ENCODE measurements at places on chromosomes 2 and 18.

DNA sequence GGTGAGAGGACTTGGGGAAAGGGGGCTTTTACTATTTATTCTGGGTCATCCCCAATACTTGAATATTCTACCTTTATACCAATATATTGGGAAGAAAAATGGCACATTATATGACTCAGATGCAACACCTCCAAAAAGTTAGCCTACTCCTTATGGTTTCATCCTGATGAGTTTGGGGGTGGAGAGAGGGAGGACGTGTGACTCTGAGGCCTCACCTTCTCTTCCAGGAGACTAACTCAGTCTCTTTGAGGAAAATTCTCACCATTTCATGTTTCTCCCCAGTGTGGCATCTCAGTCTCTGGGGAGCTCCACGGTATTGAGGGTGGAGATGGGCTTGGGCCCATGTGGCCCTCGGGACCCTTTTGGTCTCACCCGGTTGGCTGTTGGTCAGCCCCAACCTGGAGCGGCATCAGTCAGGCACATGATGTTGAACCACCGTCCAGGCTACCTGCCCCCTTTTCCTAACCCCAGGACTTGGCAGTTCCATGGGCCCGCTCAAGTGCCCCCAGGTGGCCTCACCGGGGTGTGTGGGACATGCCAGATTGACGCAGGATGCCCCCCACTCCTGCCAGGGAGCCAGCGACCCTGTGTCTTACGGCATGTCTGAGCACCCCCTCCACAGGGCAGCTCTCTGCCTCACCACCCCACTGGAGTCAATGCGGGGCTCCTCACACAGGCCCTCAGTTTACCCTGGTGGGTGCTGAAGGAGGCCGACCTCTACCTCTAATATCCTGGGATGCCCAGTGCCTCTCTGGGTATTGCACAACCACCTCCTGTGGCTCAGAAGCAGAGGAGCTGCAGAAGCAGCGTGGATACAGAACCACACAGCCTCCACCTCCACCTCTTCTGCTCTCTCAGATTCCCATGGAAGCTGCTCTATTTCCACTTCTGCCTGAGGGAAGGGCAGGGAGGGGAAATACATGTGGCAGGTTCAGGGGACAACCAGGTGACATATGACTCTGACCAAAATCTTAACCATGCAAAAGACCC lies 297.4 kb downstream of the EIPR1 start:
- no peak for DNase-seq

DNA sequence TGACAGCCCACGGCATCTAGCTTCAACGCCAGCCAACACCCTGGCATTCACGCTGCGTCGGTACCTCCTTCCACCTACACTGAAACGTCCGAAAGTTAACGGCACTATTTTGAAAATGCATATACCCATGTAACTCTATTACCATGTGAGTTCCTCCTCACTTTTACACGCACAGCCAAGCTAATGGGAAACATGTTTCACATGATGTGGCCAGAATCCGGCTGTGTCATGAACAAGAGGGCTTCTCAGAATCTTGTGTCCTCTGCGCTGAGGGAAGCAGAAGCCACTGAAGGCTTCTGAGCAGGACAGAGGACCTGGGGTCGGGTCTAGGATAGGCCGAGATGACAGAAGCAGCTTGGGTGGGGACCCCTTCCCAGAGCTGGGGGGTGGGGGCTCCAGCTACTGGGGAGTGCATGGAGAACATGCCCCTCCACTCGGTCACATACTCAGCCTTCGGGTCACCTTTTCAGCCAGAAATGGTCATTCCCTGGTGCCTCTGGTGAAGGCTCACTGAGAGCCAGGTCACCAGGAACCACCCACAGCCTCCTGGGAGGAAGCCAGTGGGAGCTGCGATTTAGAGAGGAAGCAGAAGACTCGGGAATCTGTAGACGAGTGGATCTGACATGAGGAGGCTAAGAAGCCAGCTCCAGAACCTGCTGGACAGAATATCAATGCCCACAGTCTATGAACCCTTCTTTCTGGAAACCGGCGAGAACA lies 41.5 kb downstream of the HDAC4 start:
- DNase-seq, result no peak

- no peak for DNase-seq
These were observed 87.6 kb downstream of the NRP2 start for GRCh38 chr2:205769879-205770278.

- no peak for DNase-seq
These were observed 123.5 kb upstream of the EML6 start for GRCh38 chr2:54599914-54600313.

DNA sequence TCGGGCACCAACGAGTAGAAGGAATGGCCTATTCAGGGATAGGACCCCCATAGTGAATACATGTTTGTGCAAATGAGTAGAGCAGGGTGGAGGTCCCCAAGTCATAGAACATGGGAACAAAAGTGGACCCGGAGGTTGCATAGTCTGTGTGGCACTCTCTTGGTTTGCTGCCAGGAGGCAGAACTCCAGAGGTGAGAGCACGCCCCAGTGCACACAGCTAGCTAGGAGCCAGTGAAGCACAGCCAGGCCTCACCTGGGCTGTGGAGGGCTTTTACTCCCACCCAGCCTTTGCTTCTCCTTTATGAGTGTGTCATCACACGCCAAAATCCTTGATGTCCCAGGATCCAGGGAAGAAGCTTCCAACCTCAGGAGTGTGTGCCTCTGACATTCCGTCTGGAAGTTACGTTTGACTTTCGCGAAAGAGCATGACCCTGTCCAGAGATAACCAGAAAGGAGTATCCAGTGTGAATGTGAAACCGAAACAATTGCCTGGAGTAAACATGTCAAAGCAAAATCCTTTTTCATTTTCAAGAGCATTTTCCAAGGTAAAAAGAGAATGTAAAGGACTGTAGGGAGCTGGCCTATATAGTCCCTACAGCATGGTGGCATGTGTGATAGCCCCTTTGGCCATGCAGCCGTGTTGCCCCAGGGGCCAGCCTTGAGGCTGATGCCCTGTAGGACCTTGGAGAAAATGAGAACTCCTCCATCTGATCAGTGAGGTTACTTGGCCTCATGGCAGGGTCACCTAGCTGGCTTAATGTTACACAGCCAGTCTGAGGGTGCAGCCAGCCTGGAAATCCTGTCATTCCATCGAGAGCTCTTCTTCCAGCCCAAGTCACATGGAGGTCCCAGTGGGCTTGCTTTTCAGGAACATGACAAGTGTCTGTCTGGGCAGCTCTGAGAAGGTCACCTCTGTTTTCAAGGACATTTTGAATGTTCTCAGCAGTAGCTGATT lies 8.8 kb downstream of the TRIB2 start:
- no peak for DNase-seq

- DNase-seq, result no peak
These were observed 715.7 kb upstream of the NXPH2 start for GRCh38 chr2:139495851-139496250.

GRCh38 chr2:183026424-183026823 lies 11.8 kb downstream of the NCKAP1 start:
- DNase-seq, result no peak

DNA sequence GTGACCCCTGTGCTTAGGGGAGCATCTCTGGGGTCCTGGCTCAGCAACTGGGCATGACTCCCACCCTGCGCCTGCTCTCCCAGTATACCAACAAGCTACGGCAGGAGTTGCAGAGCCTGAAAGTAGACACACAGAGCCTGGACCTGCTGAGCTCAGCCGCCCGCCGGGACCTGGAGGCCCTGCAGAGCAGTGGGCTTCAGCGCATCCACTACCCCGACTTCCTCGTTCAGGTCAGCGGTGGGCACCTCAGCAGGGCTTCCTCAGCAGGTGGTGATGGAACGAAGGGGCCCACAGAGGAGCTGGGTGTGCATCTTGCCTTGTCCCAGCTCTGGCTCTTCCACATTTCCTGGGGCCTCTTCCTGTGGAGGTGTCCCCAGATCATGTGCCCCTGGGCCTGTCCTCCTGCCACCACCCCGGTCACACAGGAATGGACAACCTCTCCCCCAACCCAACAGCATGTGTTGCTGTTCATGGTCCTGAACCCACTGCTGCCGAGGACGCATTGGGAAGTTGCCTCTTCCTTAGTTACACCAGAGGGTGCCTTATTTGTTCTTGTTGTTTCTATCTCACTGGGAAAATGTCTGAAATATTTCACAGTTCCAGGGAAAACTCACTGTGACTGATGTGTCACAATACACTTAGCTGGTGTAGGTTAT lies 10.8 kb downstream of the PROM2 start:
- DNase-seq, result no peak

DNA sequence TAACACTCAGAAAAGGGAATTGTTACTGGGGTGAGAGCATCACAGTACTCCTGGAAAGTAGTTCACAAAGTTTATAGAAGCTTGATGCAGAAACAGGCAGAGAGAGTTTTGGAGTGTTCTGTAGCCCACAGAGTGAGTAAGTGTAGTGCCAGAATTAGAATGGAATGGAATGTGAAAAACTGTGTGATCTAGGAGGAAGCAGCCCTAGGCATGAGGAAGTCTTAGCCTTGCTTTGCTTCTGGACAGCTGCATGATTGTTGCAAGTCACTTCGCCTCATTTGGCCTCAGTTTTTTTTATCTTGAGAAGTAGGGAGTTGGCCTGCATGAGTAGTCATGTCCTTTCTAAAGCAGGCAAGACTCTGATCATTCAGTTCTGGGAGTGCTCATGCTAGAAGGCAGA lies 10.9 kb downstream of the SERPINB12 start:
- no peak for DNase-seq

GRCh38 chr2:135674453-135674852 lies 67.2 kb upstream of the UBXN4 start:
- DNase-seq, result no peak

DNA sequence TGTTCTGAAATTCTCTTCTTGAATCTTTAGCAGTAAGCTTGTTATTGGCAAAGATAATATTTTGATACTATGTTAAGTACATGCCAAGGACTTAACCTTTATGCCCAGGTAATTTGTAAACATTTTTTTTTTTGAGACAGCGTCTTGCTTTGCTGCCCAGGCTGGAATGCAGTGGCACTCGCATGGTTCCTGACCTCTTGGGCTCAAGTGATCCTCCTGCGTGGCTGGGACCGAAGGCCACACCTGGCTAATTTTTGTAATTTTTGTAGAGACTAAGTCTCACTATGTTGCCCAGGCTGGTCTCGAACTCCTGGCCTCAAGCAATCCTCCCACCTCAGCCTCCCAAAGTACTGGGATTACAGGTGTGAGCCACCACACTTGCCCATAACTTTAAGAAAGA lies 35.7 kb upstream of the ZCCHC2 start:
- DNase-seq, result no peak

DNA sequence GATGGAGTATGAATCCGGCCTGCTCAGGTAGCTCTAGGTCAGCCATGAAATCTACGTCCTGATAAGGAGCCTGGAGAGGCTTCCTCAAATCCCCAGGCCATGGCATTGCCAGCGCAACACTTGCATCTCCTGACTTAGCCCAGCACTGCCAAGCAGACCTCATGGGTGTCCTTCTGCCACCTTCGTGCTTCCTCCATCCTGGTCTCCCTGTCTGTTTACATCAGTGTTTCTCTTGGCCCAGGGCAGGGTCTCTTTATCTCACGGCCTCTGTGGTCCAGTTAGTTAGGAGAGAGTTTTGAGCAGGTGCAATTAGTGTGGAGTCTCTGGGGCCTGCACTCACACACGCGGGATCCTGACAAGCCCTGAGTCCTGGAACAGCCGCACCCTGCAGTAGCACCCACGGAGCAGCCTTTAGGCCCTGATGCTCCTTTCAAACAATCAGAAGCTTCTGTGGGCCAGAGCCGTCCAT lies 193.1 kb upstream of the ARL4C start:
- DNase-seq, result no peak

GRCh38 chr2:206096876-206097275 lies 10.9 kb upstream of the INO80D start:
- no peak for DNase-seq

- no peak for DNase-seq
These were observed 43.6 kb downstream of the L3MBTL4 start for GRCh38 chr18:6370886-6371635.

GRCh38 chr18:30328839-30329238 lies 713.7 kb downstream of the DSC3 start:
- no peak for DNase-seq

GRCh38 chr2:156321243-156321904 lies 11.1 kb downstream of the NR4A2 start:
- no peak for DNase-seq

- DNase-seq, result no peak
These were observed 44.6 kb downstream of the TMEFF2 start for GRCh38 chr2:192150166-192150565.

- no peak for DNase-seq
These were observed 15.7 kb downstream of the PROKR1 start for GRCh38 chr2:68659081-68659480.

DNA sequence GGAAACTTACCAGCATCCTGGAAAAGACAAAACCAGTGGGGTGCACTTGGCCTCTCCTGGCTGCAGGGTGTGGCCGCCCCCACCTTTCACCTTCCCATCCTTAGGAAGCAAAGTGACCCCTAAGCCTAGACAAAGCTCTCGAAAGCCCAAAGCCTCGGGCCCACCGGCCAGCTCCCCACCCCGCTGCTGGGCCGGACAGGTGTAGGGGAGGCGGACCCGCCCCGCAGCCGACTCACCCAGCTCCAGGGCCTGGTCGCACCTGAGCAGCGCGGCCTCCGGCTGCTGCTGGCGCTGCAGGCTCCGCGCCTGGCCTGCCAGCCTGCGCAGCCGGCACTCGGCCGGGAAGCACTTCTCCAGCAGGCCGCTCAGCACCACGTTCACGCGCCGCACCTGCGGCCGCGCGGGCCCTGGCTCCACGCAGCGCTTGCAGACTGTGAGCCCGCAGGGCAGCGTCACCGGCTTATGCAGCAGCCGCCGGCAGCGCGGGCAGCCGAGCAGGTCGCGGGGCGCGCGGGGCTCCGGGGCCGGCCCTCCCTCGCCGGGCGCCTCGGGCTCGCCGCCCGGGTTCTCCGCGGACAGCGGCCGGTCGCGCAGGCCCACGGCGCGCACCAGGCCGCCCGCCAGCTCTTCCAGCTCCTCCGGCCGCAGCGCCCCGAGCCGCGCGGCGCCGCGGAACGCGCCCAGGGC lies 979 bp downstream of the LONRF2 start:
- no peak for DNase-seq

GRCh38 chr2:133415210-133415876 lies 152.9 kb downstream of the NCKAP5 start:
- DNase-seq, result no peak

DNA sequence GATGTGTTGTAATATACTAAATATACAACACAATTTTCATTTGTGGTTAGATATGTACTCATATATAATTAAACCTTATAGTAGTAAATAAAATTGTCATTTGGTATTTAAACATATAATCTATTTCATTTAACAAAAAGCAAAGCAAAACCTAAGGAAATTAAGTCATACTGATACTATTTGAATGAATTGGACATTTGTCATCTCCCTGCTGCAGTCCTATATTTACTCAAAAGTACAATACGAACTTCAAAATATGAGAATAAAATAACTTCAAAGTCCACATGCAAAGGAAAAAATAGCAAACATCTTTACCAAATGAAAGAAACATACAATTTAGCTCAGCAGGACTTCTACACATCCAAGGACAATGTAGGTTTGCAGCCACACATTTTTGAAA lies 11.8 kb upstream of the HAT1 start:
- no peak for DNase-seq

- DNase-seq, result peak; percentile 23
These were observed 56.9 kb downstream of the COL4A4 start for GRCh38 chr2:227106845-227107759.

- no peak for DNase-seq
These were observed 1056.6 kb upstream of the CHAC2 start for GRCh38 chr2:52710810-52711618.

- no peak for DNase-seq
These were observed 25.6 kb upstream of the TGIF1 start for GRCh38 chr18:3424280-3424890.

All from CD4-positive, alpha-beta T cell treated with Interleukin-4 for 4 hours (primary cell).